Head of caudate nucleus (tissue), 42 donors: ENCODE measurements at places on chromosomes 2 and 18.

DNA sequence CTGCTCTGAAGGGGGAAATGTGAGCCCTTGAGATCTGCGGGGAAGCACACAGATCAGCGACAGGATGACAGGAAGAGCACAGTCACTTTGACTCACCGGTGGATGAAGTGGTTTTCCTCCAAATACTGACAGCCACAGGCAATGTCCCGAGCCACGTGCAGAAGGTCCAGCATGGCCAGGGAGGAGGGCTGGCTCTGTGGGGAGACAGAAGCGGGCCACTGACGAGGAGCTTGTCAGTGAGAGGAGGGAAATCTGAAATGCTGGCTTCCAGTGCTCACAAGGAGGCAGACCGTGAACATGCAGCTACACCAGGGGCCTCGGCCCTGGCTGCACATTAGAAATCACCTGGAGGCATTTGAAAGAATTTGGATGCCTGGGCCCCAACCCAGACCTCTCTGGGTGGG is 98.7 kb downstream of the CLIP4 start:
- DNase-seq, result no peak

DNA sequence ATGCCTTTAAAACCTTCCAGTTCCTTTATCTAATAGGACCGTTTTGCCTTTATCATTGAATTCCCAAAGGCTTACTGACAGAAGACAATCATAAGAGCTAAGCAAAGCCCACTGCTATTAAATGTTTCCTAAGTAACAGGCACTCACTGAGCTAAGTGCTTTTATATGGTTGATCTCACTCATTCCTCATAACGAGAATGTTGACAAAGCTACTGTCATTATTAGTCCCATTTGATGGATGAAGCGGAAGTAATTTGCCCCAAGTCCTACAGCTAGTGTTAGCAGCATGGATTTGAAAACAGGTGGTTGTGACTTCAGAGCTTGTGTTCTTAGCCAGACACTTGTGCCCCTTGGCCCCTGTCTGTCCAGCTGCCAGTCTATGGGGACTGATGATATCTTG is 134.8 kb upstream of the SERPINE2 start:
- no peak for DNase-seq

DNA sequence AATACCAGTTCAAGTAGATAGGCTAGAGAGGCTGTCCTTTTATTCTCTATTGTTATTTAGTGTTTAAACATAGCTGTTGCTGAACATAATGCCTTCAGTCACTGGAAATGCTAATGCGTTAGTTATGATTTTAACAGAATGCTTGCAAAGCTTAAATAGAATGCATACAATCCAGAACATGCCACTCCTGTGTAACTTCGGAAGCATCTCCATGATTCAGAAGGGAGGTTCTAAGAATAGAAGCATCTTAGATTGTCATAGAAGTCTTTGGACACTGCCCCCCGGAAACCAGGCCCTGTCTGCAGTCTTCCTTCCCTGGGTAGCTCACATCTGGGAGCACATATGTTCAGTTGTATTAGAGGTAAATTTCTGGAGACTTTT is 73.2 kb downstream of the ZNF532 start:
- DNase-seq, result no peak

DNA sequence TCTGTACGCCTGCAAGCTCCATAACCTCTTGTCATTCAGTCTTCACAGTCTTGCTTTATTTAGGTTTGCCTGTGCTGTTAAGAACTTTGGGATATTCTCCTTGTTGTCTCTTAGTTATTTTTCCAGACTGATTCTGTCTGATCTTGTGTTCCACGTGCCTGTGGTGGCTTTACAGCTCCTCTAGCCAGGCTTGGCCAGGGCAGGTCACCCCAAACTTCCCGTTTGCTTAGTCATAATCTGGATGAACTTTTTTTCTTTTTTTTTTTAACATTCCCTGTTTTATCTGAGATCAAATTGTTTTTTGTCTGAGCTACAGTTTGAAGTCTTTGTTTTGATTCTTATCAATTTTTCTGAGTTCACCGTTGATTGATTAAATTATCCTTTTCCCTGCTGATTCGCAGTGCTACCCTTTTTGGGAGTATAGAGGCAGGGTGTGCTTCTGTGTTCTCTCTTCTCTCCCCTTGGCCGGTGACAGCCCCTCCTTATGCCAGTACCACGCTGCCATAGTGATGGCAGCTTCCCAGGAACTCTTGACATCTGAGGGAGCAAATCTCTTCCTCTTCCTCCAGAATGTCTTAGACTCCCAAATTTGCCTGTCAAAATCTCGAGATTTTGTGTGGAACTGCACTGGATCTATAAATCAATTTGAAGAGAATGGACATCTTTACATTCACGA is 2.5 kb downstream of the SP100 start:
- DNase-seq, result no peak

DNA sequence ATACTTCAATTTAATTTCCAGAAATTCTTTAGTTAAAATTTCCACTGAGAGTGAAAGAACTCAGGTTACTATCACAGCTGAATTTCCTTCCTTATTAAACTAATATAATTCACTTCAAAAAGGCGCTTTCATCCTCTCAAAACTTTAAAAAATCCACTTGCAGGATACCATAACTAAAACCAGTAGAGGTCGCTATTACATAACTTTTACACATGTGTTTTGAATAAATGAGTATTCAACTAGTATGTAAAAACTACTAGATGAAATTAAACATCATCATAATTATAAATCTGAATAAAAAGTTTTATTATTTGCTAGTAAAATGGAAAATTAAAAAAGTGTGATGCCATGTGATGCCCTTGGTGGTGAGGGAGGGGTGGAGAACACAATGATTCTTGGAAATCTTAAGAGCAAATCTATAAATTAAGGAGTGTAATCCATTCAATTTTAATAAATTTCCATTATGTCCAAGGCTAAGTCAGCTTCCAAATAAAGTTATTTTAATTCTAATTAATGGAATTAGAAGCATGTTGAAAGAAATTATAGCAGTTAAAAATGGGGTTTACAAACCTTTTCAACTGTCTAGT is 61.4 kb downstream of the SOS1 start:
- no peak for DNase-seq

DNA sequence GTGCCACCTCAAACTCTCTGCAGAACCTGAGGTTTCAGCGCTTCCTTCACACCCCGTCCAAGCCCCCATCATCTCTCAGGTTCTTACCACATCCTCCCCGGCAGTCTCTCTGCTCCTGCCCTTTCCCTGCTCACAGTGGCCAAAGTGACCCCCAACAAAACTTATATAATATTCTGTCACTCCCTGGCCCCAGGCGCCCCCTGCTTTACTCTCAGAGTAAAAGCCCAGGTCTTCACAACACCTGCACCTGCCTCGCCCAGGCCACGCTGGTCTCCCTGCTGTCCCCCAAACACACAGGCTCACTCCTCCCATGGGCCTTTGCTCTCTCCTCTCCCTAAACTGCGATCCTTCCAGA is 6.4 kb downstream of the ITGB1BP1 start:
- DNase-seq, result no peak

- DNase-seq, result no peak
Observed at GRCh38 chr2:64781711-64782390, 128.1 kb upstream of the SERTAD2 start.

DNA sequence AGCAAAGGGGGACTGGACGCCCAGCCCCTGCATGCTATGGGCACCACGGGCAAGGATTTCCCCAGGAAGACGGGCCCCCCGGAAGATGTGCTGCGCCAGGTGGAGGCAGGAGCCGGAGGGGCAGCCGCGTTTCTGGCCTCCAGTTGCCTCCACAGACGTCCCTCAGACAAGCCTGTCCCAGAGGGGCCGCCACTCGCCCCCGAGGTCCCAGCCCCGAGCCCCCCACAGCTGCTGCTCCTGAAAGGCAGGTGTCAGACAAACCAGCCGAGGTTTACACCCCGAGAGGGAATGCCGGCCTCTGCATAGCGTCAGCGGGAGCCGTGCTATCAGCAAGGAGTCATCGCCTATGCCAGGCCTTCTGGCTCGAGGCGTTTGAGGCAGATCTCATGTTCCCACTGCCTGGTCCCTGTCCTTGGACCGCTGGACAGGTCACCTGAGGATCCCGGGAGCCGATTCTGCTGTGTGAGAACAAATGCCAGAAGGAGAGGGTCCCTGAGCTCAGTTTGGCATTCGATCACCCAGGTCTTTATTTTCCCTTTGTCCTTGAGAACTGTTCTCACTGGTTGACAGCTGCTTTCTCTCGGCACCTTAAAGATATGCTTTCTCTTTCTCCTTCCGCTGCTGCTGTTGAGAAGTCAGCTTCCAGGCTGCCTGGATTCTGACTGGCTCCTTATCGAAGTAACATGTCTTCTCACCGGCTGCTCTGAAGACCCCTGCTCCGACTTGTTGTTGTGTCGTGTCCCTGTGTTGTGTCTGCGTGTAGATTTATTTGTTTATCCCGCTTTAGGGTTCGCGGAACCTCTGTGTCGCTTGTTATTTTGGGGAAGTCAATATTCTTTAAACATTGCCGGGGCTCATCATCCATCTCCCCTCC is 20.6 kb downstream of the CROCC2 start:
- peak; percentile 21 for DNase-seq

DNA sequence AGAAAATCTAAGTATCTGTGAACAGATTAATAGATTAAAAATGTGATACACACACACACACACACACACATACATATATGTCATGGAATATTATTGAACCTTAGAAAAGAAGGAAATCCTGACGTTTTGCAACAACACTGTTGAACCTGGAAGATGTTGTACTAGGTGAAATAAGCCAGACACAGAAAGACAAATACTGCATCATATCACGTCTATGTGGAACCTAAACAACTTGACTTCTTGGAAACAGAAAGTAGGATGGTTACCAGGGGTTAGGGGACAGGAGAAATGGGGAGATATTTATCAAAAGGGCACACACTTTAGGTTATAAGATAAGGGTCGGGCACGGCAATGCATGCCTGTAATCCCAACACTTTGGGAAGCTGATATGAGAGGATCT is 698.4 kb upstream of the ID2 start:
- no peak for DNase-seq

DNA sequence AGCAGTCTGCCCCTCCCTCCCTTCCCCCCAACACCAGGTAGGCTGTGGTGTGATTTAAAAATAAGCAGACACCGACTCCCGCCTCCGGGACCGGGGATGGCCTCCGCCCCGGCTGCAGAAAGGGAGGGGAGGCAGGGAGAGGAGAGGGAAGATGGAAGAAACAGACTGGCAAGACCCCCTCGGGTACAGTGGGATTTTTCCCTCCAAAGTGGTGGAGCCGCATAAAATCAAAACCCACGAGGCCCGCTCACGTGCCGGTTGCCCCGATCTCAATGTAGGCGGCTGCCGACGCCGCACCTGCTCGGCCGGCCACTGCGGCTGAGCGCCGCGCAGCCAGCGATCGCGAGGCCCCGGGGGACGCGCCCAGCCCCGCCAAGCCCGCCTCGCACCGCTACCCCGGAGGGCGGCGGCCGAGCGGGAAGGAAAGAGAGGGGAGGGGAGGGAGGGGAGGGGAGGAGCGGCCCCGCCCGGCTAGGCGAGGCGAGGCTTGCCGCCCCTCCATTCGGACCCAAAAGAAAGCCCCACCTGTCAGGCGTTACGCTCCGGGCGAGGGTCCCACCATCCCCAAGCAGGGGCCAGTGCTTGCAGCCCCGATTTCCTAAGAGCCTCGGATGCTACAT is 811 bp downstream of the ADD2 start:
- peak; percentile 47 for DNase-seq

- DNase-seq, result no peak
Observed at GRCh38 chr2:201432621-201433393, 18.5 kb downstream of the TRAK2 start.

DNA sequence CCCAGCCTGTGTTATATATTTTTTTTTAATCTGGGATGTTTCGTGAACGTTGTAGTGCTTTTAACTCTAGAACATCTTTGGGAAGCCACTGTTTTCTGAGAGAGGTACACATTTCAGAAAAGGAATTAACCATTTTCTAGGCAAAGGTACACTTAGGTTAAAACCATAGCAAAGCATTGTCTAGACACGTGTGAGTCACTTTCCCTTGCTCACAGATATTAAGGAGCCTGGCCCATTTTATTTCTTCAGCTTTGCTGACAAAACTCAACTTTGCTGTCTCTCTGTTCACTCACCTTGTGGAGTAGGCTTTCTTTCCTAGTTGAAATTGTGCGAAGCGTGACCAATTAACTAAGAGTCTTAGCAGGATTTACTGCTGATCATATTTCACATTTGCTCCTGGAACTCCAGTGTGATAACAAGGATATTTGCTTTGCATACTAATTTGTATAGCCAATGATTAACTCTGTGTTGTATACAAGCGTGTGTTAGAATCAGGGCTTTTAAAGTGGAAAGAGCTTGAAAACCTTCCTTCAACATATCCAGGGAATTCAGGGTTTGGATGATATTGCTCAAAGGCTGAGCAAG is 215.0 kb upstream of the AGAP1 start:
- DNase-seq, result no peak

GRCh38 chr2:145777297-145777696 is 1257.4 kb upstream of the ZEB2 start:
- no peak for DNase-seq

DNA sequence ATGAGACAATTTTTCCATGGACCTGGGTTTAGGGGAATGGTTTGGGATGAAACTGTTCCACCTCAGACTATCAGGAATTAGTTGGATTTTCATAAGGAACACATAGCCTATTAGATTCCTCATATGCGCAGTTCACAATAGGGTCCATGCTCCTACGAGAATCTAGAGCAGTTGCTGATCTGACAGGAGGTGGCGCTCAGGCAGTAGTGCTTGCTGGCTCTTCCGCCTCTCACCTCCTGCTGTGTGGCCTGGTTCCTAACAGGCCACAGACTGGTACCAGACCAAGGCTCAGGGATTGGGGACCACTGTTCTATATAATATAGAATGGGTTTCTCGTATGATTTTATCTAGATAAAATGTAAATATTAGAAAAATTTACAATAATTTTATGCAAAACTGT is 338.7 kb downstream of the CPS1 start:
- DNase-seq, result no peak

DNA sequence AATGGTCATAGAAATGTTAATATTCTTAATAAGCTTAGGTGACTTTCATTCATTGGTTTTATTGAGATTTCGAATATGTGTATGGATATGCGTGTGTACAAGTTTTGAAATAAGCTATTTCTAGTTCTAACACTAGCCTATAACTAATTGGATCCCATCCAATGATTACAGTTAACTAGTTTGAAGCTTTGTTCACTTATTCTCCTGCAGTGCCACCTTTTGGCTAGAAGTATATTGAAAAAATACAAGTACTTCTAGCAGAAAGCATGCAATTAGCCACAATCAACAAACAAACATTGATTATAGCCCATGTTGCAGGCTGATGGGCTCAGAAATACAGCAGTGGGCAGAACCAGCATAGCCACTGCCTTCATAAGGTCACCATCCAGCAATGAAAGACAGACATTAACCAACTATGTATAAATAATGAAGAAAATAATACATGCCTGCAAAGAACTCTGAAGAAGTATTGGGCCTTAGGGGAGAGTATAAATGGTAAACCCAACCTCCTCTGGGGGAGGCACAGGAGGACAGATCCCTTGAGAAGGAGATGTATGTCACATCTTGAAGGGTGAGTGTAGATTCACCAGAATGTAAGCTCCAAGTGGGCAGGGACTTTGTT is 5.1 kb upstream of the PIEZO2 start:
- DNase-seq, result no peak
